ENCODE measurements at places on chromosomes 13 and 19.

DNA sequence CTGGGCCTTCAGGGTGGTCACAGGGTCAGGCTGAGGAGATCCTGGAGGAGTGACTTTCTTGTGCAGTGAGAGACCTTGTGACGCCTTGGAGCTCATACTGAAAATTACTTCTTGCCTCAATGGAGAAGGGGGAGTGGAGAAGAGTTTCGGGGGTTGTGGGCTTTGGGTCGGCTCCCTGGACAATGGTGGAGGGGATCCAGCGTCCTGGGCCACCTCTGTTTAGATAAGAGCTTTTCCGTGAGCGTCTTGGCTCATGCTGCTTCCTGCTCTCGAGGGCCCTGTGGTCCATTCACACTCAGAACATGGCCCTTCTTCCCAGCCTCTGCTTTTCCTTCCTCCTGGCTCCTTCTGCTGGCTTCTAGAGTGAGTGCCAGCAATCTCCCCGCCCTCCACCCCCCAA lies 81.9 kb downstream of the FLT1 start:
- no peak overlapping the region for H3K4me3 ChIP-seq
- no peak for DNase-seq
- H3K36me3 ChIP-seq: no peaks in the 10 kb centered on the region

GRCh38 chr19:13007292-13008045 lies 12.2 kb downstream of the NFIX start:
- peaks cover 91% of the 10 kb centered on the region for H3K27me3 ChIP-seq
- H3K27ac ChIP-seq: no peak overlapping the region
- H3K4me3 ChIP-seq: no peak overlapping the region
- peaks cover 19% of the 10 kb centered on the region for H3K36me3 ChIP-seq
- DNase-seq: no peak
- H3K4me1 ChIP-seq: peaks cover 22% of the 10 kb centered on the region

- H3K36me3 ChIP-seq: no peaks in the 10 kb centered on the region
- no peak overlapping the region for H3K27ac ChIP-seq
These were observed 23.5 kb downstream of the FAM187B start for GRCh38 chr19:35204799-35205732.

DNA sequence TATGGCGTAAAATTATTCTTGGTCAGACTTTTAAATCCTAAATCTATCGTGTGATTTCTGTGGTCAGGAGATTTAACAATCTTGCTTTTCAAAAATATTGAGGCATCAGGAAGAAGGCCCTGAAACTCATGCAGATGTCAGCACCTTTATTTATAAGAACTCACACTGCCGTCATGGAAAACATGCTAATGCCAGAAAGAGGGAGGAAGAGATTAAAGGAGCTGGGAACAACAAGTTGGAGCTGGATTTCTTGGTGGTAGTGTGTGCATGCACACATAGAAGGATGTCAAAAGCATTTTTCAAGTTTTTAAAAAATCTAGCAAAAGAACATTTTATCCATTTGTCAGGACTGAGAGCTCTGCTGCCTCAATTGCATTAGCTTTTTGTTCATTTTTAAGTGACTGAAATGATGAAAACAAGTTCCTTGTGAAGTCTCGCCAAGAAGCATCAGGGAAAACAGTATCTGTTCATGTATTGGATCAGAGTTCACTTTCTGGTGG lies 342.5 kb downstream of the SPRY2 start:
- no peak overlapping the region for H3K4me3 ChIP-seq
- peaks cover 30% of the 10 kb centered on the region for H3K4me1 ChIP-seq
- no peak for DNase-seq
- no peak overlapping the region for H3K27ac ChIP-seq
- no peaks in the 10 kb centered on the region for H3K27me3 ChIP-seq
- no peaks in the 10 kb centered on the region for H3K36me3 ChIP-seq

DNA sequence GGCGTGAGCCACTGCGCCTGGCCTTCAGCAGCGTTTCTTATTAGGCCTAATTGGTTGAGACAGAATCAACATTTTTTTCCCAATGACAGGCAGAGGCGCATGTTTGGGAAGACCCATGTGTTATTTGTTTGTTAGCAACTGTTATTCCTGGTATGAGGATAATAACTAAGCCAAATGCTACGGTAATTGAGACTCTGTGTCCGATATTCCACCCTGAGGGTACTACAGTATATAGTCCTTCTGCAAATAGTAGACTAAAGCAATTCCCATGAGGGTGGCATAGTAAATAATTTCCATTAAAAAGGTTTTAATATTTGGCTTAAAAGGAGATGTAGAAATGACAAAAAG lies 18.4 kb upstream of the CCL25 start:
- no peak for DNase-seq
- H3K27me3 ChIP-seq: no peaks in the 10 kb centered on the region
- peak overlapping the region; percentile 94 for H3K27ac ChIP-seq
- H3K36me3 ChIP-seq: no peaks in the 10 kb centered on the region
- no peak overlapping the region for H3K4me3 ChIP-seq

- H3K27ac ChIP-seq: peak overlapping the region; percentile 78
- peaks cover 27% of the 10 kb centered on the region for H3K4me1 ChIP-seq
- DNase-seq: no peak
These were observed 136.3 kb upstream of the SERP2 start for GRCh38 chr13:44237276-44237767.

- peaks cover 6% of the 10 kb centered on the region for H3K4me1 ChIP-seq
- no peak overlapping the region for H3K27ac ChIP-seq
- no peak for DNase-seq
- no peaks in the 10 kb centered on the region for H3K36me3 ChIP-seq
These were observed 59.8 kb upstream of the RFC3 start for GRCh38 chr13:33758113-33758512.

DNA sequence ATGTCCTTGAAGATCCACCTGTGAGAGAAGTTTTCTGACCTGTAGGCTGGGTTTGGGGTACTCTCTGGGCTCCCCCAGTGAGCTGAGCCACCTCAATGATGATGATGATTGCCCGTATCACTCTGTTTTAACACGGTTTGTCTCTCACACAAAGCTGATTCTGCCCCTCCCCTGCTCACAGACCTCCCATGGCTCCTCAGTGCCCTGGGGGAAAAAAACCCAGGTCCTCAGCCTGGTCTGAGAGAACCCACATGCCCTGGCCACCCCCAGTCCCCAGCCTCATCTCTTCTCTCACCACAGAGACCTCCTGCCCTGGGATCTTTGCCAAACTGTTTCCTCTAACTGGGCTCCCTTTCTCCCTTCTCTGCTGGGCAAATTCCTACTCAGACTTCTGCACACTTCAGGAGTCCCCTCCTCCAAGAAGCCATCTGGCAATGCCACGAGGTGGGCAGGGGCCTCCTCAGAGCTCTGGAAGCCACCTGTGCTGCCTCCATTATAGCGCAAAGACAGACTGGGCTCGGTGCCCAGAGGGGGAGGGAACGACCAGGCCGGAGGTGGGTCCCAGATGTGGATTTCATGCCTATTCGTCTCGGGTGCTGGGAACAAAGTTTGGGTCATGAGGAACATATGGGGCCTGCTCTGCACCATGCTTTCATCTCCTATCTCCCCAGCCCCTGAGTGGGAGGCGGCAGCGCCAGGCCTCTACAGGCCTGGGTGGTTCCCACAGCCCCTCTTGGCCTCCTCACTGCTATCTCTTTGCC lies 8.5 kb upstream of the CA11 start:
- peaks cover 17% of the 10 kb centered on the region for H3K4me1 ChIP-seq
- no peak for DNase-seq
- peak overlapping the region; percentile 79 for H3K27ac ChIP-seq

- H3K4me1 ChIP-seq: peaks cover 13% of the 10 kb centered on the region
- no peak overlapping the region for H3K27ac ChIP-seq
- no peak overlapping the region for H3K4me3 ChIP-seq
- H3K36me3 ChIP-seq: no peaks in the 10 kb centered on the region
- DNase-seq: no peak
These were observed 402.4 kb downstream of the DLEU7 start for GRCh38 chr13:50441130-50441529.

GRCh38 chr13:50871405-50871804 lies 27.9 kb upstream of the DLEU7 start:
- DNase-seq: no peak
- H3K36me3 ChIP-seq: peaks cover 2% of the 10 kb centered on the region
- H3K4me1 ChIP-seq: peaks cover 10% of the 10 kb centered on the region
- peaks cover 5% of the 10 kb centered on the region for H3K27me3 ChIP-seq
- no peak overlapping the region for H3K4me3 ChIP-seq

- no peak overlapping the region for H3K27ac ChIP-seq
- DNase-seq: no peak
- H3K4me1 ChIP-seq: peaks cover 42% of the 10 kb centered on the region
- no peaks in the 10 kb centered on the region for H3K27me3 ChIP-seq
- H3K4me3 ChIP-seq: no peak overlapping the region
These were observed 6.3 kb downstream of the LHFPL6 start for GRCh38 chr13:39596685-39597084.

DNA sequence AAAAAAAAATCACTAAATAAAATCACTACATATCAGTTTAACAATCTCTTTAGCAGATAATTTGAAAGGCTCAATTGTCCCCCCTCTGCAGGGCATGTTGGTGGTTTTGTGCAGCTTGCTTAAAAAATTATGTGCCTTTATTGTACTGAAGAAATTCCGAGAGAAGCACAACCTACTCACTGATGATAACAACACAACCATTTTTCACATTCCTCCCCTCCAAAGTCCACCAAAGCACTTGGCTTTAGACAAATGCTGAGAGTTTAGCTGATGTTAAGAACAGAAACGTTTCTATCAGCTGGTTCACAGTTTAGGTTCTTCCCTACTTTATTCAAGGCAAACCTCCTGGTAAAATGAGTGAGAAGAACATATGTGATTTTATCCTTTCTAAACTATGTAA lies 923 bp downstream of the DOCK9 start:
- peak overlapping the region; percentile 94 for H3K27ac ChIP-seq
- peak overlapping the region; percentile 53 for H3K4me3 ChIP-seq
- H3K4me1 ChIP-seq: peaks cover 59% of the 10 kb centered on the region
- H3K36me3 ChIP-seq: no peaks in the 10 kb centered on the region

DNA sequence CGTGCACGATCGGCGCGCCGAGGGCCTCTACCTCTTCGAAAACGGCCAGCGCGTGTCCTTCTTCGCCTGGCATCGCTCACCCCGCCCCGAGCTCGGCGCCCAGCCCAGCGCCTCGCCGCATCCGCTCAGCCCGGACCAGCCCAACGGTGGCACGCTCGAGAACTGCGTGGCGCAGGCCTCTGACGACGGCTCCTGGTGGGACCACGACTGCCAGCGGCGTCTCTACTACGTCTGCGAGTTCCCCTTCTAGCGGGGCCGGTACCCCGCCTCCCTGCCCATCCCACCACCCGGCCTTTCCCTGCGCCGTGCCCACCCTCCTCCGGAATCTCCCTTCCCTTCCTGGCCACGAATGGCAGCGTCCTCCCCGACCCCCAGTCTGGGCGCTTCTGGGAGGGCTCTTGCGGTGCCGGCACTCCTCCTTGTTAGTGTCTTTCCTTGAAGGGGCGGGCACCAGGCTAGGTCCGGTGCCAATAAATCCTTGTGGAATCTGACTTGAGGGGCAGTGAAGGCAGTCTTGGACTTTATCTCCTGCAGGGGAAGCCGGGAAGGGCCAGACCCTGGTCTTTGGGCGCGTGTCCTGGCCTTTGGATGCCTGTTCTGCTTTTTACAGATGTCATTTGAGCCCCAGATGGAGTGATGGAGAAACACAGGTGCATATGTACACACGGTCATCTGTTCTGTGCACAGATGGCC lies 2.2 kb downstream of the CLEC11A start:
- peak overlapping the region; percentile 93 for H3K4me3 ChIP-seq
- peaks cover 45% of the 10 kb centered on the region for H3K27me3 ChIP-seq
- H3K4me1 ChIP-seq: peaks cover 38% of the 10 kb centered on the region
- no peak for DNase-seq
- H3K27ac ChIP-seq: peak overlapping the region; percentile 83
- no peaks in the 10 kb centered on the region for H3K36me3 ChIP-seq

DNA sequence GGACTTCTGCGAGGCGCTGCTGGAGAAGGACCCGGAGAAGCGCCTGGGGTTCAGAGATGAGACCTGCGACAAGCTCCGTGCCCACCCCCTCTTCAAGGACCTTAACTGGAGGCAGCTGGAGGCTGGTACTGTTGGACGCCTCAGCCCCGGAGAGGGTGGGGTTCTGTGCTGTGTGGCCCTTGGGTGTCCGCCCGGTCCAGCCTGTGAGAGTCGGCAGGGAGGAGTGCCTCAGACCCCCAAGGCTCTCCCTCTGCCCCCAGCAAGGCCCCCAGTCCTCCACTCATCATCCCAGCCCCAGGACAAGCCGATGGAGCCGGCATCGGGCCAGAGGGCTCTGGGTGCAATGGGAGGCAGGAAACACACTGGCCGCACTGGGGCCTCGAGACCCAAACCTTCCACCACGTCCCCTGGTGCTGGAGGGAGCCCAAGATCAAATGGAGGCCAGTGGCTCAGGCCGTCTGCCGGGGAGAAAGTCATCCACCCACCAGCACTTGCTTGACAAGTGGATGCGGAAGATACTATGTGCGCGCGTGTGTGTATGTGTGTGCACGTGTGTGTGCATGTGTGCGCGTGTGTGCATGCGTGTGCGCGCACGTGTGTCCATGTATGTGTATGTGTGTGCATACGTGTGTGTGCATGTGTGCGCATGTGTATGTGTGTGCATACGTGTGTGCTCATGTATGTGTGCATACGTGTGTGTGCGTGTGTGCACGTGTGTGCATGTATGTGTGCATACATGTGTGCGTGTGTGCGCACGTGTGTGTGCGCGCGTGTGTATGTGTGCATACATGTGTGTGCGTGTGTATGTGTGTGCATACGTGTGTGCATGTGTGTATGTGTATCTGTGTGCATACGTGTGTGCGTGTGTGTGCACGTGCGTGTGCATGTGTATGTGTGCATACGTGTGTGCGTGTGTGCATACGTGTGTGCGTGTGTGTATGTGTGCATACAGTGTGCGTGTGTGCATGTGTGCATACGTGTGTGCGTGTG lies 25.8 kb upstream of the TMEM255B start:
- DNase-seq: peak; percentile 12
- H3K36me3 ChIP-seq: no peaks in the 10 kb centered on the region
- no peaks in the 10 kb centered on the region for H3K4me1 ChIP-seq
- H3K27me3 ChIP-seq: peaks cover 18% of the 10 kb centered on the region
- H3K27ac ChIP-seq: no peak overlapping the region
- no peak overlapping the region for H3K4me3 ChIP-seq

DNA sequence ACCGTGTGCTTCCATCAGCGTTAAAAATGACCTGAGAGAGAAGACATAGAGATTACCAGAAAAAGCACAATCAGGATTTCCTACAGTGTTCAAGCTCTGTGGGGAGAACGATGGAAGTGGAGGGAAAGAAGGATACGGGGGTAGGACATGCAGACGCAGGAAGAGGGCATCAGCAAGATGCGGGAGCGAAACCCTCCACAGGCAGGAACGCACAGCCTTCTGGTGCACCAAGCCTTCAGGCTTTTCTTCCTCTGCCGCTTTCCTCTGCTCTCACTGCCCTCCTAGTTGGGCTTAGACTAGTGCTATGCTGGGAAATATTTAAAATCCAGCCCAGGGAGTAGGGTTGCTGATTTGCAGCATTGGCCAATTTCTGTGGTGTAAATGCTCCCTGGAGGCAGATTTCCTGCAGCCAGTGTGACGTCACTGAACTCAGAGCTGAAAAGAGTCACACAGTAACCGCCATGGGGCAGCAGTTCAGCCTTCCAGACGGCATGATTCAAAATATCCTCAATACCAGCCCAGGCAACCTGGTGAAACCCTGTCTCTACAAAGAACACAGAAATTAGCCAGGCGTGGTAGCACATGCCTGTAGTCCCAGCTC lies 205.1 kb upstream of the SOX1 start:
- H3K27me3 ChIP-seq: peaks cover 40% of the 10 kb centered on the region
- no peaks in the 10 kb centered on the region for H3K36me3 ChIP-seq
- no peak overlapping the region for H3K4me3 ChIP-seq
- no peaks in the 10 kb centered on the region for H3K4me1 ChIP-seq

All from mesothelial cell of epicardium (in vitro differentiated cells).